Activated CD8-positive, alpha-beta memory T cell treated with anti-CD3 and anti-CD28 coated beads for 24 hours (primary cell): ENCODE measurements at places on chromosomes 3 and 15.
A peak's percentile ranks its signal among the peaks of the same experiment; 100 is the strongest.

DNA sequence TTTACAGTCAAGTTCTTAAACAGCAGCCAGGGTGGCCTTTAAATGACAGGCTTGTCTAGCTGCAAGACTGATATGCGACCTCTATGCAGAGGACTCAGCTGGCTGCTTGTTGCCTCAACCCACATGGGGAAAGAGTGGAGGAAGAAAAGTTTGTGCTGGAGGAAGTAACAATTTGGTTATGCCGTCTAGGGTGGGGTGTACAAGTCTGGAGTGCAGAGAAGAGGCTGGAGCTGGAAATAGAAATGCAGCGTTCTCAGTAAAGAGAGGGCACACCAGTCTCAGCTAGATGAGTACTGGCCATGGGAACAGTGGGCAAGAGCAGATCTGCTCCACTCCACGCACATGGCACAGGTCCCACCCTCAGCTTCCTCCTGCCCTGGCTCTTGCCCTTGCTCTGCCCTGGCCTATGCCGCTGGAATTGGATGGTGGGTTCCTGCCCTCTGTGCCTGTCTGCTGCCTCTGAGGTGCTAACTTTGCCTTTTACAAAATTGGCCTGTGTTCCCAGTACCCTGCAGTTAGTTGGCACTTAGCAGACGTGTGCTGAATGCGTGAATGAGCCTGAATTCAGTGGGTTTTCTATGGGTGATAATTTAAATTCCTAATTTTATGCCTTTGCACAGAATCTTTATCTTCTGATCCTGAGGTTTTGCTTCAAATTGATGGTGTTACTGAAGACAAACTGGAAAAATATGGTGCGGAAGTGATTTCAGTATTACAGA is 59.7 kb upstream of the FURIN start:
- DNase-seq = no peak

DNA sequence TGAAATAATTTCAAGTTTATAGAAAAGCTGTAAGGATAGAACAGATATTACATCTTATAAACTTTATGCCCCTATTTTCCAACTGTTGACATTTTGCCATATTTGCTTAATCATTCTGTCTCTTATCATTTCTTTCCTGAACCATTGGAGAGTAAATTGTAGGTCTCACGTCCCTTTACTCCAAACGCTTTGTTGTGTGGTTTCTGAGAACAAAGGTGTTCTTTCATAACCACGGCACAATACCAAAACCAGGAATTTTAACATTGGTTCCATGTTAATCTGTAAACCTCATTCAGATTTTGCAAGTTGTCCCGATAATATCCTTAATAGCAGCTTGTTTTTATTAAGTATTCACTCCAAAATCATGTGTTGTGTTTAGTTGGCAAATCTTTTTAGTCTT is 134.8 kb downstream of the AKAP13 start:
- no peak for DNase-seq

DNA sequence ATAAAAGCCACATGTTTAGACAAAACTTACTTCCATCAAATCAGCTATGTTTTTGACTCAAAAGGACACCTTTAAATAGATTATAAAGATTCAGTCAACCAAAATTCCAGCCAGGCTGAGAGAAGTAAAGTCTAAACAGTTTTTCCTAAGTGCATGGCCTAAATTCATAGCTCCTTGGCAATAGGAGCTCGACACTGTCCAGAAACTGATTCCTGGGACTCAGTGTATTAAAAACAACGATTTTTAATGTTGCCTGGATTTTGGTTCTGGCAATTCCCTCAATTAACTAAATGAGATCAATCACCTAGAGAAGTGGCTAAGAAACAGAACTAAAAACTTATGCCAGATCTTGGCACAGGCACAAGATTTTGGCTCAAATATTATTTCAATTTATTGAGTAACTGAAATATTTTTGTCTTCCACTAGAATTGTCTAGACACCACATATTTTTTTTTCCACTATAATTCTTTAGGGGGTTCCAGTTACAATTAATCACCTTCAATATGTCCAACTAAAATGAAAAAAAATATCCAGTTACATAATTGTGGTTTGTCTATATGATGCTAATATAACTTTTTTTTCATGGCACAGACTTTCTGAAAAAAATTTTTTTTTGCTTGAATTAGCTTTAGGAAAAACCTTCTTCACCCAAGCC is 135.9 kb downstream of the TFDP2 start:
- no peak for DNase-seq

- no peak for DNase-seq
These were observed 9.4 kb upstream of the RAD18 start for GRCh38 chr3:8972639-8973038.

DNA sequence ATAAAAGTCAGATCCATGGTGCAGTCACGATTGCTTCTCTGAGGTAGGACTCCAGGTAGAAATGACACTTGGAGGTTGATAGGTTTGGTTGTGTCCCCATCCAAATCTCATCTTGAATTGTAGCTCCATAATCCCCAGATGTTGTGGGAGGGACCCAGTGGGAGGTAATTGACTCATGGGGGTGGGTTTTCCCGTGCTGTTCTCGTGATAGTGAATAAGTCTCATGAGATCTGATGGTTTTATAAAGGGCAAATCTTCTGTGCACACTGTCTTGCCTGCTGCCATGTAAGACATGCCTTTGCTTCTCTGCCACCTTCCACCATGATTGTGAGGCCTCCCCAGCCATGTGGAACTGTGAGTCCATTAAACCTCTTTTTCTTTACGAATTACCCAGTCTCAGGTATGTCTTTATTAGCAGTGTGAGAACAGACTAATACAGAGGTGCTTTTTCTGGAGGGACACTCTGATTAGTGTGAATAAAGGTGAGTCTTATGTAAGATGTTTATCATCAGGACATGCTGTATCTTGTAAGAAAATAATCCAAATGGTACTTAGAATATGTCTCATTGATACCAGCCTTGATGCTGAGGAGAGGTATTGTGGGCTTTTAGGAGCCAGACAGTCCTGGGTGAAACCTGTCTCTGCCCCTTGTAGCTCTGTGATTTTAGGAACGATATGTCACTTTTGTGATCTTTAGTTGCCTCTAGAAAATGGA is 43.0 kb downstream of the SLCO3A1 start:
- no peak for DNase-seq

- no peak for DNase-seq
These were observed 64.5 kb downstream of the KLHL25 start for GRCh38 chr15:85730001-85730820.

GRCh38 chr3:131107637-131108433 is 81.2 kb downstream of the NEK11 start:
- no peak for DNase-seq

- peak; percentile 78 for DNase-seq
These were observed 735 bp downstream of the GOLGA8B start for GRCh38 chr15:34582461-34583371.

DNA sequence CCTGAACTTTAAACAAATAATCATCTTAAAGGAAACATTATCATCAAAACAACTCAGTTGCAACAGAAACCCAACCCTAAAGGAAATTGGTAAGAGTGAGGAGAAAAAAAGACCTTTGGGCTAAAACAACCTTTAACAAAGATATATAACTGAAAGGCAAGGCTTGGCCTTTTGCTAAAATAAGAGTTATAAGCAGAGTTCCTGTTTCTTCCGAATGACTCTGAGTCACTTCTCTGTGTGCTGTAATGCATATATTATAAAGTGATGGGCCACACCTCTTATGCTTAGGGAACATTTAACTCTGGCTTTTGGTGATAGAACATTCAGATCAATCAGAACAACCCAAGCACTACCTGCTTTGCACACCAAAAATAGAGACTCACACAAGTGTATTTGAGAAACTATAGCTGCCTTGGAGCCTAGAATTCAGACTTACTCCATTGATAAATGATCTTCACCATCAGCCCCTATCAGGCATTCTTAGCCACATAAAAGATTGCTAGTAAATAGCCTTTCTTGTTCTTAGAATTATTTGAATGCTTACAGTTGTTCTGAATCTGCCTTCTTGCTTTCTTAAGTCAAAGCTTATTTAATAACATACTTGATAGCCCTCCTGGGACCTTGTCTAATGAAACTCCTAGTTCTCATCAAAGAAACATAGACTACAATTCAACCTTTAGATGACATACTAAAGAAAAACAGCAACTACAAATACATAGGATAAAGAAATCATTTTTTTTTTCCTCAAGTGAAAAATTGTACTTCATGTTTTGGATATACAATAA is 294.2 kb upstream of the SEMA6D start:
- no peak for DNase-seq

GRCh38 chr15:33028495-33028894 is 166.0 kb downstream of the FMN1 start:
- DNase-seq = no peak

DNA sequence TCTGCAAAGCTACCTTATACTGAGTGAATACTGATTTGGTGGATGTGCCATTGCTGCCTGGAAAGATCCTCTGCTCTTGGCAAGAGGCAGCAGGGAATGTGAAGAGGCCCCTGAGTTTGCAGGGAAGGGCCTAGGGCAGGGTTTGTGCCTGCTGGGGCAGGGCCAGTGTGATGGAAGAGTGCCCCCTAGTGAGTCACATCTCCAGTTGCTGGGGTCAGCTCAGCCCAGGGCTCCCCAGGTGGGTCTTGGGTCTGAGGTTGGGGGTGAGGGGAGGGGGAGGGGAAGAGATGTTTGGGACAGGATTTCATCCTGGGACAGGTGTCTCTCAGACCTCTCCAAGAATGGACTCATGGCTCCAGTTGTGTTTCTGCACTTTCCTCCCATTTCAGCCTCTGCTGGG is 4.1 kb upstream of the AMOTL2 start:
- DNase-seq = no peak

GRCh38 chr3:20147361-20147760 is 38.6 kb downstream of the SGO1 start:
- no peak for DNase-seq

DNA sequence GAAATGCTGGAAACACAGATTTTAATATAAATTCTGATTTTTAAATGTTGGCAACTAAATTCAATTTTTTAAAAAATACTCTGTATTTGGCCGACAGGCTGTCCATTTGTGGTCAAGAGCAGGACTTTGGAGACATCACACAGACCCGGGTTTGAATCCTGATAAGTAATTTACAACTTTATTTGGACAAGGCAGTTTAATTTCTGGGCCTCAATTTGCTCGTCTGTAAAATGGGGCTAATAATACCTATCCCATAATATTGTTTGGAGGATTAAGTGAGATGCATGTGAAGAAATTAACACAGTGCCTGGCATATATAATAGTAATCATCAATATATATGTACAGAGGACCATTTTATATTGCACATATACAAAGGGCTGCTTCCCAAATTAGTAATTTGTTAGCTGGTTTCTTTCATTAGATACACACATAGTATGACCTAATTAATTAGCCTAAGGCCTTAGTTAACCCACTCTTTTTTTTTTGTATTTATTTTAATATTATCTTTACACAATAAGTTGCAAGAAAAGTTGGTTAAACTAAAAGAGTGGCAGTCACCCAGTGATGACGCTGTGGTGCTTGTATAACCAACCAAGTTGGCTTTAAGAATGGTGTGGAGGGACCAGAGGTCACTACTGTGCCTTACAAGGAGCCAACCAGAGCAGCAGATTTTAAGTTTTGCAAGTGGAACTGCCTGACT is 665 bp downstream of the PIGB start:
- no peak for DNase-seq

GRCh38 chr15:93982226-93982727 is 249.1 kb upstream of the MCTP2 start:
- no peak for DNase-seq

DNA sequence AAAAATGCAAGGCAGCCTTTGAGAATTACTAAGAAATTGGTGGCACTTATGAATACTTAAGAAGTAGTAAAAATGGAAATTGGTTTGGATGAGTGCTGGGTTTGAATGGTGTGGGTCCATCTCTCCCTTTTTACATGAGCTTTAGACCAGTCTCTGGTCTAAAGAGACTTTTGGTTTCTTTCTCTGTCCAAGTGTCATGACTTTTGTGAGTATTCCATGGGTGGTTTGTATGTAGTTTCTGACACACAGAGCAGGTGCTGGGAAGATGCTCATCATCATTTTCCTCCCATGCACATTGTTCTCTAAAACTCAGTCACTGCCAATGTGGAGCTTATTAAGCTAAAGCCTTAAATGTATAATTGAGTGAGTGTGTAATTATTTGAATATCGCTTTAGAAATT is 63.5 kb downstream of the KAT2B start:
- no peak for DNase-seq

GRCh38 chr15:29819979-29820378 is 2.3 kb downstream of the TJP1 start:
- DNase-seq = no peak

DNA sequence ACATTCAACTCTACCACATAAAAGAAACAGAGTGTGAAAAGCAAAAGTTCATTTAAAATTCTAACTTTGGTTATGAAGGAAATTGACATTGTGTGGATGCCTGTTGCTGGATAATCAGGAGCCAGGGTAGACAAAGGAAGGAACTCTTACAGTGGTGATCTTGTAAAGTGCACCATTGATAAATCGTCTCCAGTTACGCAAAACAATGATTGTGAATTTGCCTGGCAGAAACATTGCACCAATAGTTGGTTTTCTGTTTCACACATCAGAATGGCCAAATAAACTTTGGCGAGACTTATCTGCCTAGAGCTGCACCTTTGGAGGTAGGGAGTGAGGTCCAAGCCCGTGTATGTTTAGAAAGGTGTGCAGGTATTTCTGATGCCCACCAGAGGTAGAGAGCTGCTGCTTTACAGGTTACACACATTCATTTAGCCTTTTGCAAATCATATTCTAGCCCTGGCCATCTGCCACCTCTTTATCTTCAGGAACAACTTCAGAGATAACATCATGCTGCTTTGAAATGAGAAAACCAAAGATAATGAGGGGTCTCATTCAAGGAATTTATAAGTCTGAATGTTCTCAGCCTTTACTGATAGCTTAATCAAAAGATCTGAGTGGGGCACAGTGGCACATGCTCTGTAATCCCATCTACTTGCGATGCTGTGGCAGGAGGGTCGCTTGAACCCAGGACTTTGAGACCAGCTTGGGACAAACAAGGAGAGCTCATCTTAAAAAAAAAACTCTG is 47.4 kb upstream of the P3H2 start:
- no peak for DNase-seq

- DNase-seq = no peak
These were observed 140.8 kb upstream of the PRR23C start for GRCh38 chr3:139185527-139185926.

DNA sequence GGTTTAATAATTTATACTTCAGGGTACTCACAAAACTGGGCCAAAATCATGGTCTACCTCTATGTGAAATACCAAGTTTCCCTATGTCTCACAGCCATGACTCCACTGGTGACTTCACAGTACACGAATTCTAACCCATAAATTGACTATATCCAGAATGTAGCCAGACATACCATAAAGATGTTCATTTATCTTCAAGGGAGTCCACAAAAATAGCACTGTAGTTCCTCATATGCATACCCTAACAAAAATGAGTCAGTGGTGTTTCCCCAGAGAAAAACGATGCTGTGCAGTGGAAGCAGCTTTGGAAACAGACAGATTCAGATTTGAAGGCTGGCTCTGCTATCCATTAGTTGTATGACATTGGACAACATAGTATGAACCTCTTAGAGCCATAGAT is 438.8 kb downstream of the FHIT start:
- DNase-seq = no peak
